Fibroblast of skin of left quadriceps (primary cell): ENCODE measurements at places on chromosomes 1 and 21.

DNA sequence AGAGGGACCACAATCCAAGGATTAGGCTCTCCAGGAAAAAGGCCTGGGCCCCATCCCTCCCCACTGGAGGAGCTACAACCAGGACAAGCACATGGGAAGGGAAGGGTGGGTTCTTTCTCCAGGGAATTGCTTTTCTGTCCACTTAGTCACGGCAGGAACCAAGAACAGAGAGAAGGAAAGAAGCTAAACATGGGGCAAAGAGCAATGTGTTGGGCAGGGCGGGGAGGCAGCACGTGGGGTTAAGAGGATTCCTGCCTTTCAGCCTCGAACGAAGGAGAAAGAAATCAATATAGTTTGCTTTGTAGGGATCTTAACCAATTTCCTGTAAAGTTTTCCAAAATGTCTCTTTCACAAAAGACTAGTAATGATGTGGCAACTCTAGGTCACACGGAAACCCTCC is 21.7 kb downstream of the ERI3 start:
- DNase-seq: no peak

GRCh38 chr1:34266127-34266951 is 89.6 kb downstream of the C1orf94 start:
- DNase-seq: no peak

DNA sequence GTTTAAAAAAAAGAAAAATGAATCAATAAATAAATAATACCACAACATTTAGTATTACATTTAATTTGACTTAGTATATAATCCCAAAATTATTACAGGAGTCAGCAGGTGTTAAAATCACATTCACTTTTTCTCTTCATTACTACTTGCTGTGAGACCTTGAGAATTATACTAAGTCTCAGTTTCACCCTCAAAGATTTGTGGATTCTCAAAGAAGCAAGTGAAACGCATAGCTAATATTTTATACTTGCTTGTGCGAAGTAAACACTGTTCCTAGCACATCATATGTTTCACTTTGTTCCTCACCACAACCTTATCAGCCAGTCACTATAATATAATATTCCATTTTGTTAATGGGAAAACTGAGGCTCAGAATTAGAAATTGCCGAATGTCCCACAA is 4.0 kb downstream of the CLCA1 start:
- no peak for DNase-seq

DNA sequence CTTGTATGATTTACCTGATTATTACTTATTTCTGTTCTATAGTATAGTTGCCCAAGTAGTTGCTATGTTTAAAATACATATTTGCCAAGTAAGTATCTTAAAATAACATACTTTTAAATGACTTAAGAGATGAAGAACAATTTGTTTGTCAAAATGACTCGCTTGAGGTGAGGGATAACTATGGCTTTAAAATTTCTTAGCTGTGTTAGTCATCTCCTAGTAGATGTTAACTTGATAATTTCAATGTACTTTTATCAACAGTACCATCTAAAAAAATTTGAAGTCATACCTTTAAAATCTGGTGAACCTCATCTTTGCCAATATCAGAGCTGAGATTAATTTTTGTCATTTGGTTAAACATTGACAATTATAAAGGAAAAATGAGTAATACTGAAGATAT is 37.7 kb downstream of the ODR4 start:
- no peak for DNase-seq

GRCh38 chr1:243244432-243244841 is 10.6 kb downstream of the CEP170 start:
- DNase-seq: no peak

- DNase-seq: no peak
These were observed 1.4 kb downstream of the NUDC start for GRCh38 chr1:26922901-26923300.

DNA sequence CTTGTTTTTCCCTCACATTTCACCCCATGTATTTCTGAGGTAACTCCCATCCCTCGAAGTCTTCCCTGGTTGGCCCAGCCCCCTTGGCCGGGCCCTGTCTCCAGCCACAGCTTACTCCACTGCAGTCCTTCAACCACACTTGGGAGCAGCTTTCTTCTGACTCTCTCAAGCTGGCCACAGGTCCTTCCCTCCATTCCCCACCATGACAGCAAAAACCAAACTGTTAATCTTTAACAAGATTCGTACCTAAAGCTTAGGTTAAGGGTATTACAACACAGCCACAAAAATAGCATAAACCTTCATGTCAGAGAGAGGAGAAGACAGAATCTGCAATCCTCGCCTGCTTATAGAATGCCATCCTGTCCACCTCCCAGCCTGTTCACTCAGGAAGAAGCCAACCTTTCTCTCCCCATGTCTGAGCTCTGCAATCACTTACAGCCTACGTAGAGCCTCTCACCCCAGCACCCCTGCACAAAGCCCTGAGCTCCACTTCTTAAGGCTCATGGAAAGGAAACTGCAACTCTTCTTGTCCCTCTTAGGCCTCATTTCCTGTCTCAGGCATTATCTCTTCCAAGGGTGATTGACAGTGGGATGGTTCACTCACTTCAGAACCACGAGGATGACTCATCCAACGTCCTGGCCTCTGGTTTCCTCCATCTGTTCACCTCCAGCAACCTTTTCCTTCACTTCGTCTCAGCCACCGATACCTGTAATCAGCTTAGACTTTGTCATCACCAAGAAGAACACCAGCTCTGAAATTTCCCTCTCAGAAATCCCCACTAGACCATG is 72.8 kb downstream of the CD2 start:
- no peak for DNase-seq

- no peak for DNase-seq
These were observed 355.8 kb upstream of the PTBP2 start for GRCh38 chr1:96365596-96366390.

GRCh38 chr1:37809942-37810341 is 1.9 kb upstream of the YRDC start:
- DNase-seq: no peak

- no peak for DNase-seq
These were observed 157.3 kb downstream of the GRIK3 start for GRCh38 chr1:36876990-36877389.

DNA sequence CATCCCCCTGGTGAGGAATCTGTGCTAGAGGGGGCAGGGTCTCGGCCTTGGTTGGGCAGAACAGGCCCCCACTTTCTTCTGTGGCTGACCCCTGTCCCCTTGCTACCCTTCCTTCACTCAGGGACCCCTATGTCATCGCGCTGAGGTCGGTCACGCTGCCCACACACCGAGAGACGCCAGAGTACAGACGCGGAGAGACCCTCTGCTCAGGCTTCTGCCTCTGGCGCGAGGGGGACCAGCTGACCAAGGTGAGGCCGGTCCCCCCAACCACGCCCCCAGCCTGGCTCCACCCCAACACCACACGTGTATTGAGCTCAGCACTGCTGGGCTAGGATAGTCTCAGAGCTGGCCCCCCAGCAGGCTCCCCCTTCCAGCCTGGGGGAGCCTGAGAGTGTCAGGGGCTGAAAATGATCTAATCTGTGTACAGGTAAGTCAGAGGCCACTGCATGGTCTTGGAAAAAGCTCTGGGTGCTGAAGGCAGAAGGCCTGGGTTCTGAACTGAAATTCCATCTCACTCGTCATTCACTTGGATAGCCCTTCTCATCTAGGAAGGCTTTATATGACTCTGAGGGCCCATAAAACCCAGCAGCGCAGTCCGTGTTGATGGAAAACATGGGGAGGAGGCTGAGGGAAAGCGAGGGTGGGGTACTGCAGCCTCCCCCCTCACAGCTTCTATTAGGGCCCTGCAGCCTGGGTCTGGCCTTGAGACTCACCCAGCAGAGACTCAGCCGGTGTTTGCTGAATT is 15.3 kb downstream of the FAM151A start:
- DNase-seq: no peak
